Right forelimb (tissue), 1 donor: ENCODE measurements at places on chromosomes 12 and 14.
A peak's percentile ranks its signal among the peaks of the same experiment; 100 is the strongest.

DNA sequence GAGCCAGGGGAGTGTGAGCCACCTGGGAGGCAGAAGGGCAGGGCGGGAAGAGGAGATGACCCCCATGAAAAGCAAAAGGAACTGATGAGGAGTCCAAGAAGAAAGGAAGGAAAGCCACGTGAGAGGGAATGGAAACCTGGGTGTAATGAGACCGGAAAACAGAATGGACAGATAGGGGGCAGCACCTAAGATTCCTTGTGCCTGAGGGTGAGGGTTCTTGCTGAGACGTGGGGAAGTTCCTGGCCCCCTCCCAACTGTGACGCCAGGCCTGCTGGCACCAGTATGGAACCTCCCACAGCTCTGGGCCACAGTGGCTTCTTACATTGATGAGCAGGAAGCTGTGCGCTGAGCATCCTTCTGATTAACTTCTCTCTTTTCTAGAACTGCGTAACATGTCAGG is 30.8 kb downstream of the TTC7B start:
- DNase-seq = no peak

- peak; percentile 77 for DNase-seq
These were observed 44.7 kb upstream of the FBRSL1 start for GRCh38 chr12:132444957-132445883.

DNA sequence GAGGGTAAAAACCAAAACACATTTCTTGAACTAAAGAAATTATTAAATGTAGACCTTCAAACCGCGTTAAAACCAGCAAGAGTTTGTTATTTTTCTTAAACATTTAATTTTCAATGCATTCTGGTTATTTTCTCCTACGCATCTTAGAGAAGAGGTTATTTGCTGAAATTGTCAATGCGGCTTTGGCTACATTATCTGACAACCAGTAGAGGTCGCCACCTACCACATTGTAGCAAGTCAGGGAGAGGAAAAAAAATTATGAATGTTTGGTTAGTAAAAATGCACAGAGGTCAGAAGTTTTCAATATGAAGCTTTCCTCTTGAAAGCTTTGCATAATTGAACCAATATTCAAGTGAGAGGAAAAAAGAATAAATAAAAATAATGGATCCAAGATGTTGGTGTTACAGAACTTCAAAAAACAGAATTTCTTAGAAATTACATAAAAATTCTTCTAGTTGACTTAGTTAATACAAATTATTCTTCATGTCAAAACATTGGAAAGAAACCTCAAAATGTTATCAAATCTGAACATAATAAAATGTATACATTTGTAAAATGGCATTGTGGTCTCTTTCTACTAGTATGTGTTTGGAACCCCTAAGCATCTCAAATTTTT is 159.4 kb upstream of the TMTC2 start:
- peak; percentile 55 for DNase-seq

GRCh38 chr12:27730097-27730588 is 19.5 kb downstream of the MRPS35 start:
- no peak for DNase-seq

GRCh38 chr14:83300476-83301064 is 1766.9 kb upstream of the SEL1L start:
- DNase-seq = no peak

DNA sequence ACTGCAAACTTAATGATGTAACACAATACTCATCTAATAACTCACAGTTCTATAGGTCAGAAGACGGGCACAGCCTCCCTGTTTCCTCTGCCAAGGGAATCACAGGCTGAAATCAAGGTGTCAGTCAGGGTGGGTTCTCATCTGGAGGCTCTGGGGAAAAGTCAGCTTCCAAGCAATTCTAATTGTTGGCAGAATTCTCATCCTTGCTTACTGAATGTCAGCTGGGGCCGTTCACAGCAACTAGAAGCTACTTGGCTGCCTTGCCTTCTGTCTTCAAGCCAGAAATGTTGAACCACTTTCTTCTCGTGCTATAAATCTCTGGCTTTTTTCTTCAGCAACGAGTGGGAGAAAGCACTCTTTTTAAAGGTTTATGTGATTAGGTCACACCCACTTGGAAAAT is 80.1 kb upstream of the PDZRN4 start:
- DNase-seq = peak; percentile 46
